Mammary epithelial cell (primary cell): ENCODE measurements at places on chromosomes 4 and X. TPM values are rescaled to one million over a fixed set of nuclear protein-coding genes. Genes with fewer than 3 reads are reported as not detected.

The RBMX2 gene
- polyA plus RNA-seq: 15.5 TPM

DNA sequence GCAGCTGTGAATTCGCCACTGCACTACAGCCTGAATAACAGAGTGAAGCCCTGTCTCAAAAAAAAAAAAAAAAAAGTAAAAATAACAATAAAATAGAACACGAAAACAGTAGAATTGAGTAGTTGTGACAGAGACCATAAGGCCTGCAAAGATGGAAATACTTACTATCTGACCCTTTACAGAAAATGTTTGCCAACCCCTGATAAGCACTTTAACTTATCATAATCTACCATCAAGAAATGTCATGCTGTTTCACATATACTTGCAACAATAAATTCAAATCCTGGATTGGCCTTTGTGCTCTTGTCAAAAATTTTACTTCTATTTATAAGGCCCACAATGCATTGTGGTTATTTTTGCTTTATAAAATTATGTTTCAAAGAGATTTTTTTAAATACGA lies 75.5 kb downstream of the ING2 start:
- no peak for DNase-seq

DNA sequence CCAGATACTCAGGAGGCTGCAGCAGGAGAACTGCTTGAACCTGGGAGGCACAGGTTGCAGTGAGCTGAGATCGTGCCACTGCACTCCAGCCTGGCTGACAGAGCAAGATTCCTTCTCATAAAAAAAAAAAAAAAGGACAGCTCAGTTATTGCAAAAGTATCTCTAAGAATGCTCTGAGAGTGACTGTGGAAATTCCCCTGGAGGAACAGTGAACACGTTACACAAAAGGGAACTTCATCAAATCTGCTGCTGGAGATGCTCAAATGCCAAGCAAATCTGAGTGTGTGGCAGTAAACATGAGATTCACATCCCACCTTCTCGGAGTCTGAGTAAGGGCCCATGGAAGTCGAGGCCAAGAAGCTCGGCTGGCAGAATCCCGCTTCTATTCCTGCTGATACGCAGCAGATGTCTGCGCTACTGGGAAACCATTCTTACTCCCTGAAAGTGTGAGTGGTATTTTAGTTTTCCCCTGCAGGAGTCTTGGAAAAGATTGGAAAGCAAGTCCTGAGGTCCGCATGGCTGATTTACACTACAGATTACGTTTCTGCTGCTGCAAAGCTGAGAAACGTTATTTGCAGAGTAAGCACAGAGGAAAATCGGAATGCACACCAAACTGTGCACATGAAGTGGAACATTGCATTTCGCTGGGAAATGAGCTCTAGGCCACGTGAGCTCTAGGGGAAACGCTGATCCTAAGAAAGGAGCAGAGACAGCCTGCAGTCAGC lies 162.9 kb downstream of the NSUN7 start:
- DNase-seq: no peak

DNA sequence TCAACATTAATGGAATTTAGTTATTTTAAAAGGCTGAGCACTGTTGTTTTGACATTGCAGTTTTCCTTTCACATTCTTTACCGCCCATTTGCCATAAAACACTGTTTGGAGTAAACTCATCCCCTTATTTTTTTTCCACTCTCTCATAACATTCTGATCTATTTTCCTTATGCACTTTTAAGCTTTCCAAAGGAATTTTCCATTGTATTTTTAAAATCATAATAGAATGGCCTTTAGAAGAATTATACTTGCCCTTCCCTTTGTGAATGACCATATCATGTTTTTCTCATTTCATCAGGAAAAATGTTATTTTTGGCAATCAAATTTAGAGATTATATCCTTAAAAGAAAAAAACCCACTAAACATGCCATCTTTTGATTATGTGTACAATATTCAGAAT lies 1074.2 kb downstream of the STIM2 start:
- no peak for DNase-seq

The PPEF2 gene
- polyA plus RNA-seq: not detected

DNA sequence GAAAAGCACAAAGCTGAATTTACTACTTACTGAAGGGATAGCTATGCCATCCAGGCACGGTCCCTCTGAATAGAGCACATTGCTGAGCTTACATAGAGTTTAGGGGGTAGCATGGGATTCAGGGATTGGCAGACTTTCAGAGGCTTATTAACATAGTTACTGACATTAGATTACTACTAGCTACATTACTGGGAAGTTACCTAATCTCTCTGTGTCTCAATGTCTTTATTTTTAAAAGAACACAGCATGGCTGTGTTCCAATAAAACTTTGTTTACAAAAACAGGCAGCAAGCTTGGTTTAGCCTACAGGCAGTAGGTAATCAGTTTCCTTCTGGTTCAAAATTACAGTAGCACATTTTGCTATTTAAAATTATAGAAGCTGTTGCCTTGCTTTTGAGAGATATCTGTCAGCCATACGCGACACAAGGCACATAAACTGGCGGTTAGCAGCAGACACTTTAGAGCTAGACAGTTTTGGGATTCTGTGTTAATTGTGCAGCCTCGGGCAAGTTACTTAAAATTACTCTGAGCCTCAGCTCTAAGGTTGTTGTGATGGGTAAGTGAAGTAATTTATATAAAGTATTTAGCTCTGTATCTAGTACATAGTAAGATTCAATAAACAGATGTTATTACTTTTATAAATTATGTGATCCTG lies 6.9 kb downstream of the KLHL8 start:
- DNase-seq: no peak

DNA sequence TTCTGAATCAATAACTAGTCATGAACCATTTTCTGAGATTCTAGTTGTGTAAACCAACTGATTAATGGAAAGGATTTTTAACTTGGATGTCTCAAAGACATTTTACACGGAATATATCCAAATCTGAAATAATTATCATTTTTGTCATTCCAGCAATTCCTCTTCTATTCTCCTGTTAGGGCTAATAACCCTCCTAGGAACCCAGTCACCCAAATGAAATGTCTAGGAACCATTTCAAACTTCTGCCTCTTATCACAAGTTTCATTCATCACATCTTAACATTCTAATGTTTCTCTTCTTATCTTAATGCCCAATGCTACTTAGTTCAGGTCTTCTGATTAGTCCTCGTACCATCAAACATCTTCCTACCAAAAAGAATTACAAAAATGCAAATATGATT lies 639.8 kb downstream of the DMD start:
- no peak for DNase-seq

GRCh38 chr4:143337600-143338287 lies 1.1 kb downstream of the GAB1 start:
- DNase-seq: peak; percentile 42

The GRIPAP1 gene
- 16.1 TPM for polyA plus RNA-seq
